ENCODE measurements at places on chromosomes 6 and 20.

- DNase-seq: no peak
Observed at GRCh38 chr20:52481443-52481842, 289.9 kb upstream of the ZFP64 start.

DNA sequence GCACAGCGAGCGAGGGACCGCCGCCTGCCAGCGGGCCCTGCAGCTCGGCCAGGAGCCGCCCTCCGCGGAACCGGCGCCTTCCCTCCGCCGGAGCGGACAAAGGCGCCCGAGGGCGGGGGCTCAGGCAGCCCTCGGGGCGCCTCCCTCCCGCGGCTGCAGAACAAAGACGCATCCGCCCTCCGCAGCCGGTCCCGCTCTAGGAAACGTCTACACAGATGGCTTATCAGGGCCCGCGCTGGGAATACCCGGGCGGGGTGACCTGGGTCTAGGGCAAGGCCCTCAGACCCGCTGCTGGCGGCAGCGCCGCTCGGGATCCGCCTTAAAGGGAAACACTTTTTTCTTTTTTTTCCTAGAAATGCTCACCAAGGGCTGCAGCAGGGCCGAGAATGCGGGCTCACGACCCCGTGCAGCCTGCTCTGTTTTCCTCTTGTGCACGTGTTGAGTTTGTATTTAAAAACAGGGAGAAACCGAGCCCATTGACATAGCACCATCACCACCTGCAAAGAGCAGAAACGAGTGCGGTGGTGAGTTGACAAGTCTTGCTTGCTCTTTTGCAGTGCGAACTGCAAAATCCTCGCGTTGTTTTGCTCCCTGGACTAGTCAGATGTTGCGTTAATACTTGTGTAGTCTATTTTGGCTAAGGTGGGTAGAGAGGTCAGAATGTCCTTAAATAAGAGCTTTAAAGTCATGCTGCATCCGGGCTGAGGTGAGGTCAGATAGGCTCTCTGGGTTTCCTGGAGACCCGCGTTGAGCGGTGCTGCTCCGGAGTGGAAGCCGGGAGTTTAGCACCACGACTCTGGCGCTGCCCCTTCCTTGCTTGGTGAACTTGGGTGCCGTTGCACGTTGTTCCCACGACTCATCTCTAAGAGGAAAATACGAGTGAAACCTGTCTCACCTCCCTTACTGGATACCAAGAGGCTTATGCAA lies 1.1 kb upstream of the RPS6KA2 start:
- peak; percentile 42 for DNase-seq

DNA sequence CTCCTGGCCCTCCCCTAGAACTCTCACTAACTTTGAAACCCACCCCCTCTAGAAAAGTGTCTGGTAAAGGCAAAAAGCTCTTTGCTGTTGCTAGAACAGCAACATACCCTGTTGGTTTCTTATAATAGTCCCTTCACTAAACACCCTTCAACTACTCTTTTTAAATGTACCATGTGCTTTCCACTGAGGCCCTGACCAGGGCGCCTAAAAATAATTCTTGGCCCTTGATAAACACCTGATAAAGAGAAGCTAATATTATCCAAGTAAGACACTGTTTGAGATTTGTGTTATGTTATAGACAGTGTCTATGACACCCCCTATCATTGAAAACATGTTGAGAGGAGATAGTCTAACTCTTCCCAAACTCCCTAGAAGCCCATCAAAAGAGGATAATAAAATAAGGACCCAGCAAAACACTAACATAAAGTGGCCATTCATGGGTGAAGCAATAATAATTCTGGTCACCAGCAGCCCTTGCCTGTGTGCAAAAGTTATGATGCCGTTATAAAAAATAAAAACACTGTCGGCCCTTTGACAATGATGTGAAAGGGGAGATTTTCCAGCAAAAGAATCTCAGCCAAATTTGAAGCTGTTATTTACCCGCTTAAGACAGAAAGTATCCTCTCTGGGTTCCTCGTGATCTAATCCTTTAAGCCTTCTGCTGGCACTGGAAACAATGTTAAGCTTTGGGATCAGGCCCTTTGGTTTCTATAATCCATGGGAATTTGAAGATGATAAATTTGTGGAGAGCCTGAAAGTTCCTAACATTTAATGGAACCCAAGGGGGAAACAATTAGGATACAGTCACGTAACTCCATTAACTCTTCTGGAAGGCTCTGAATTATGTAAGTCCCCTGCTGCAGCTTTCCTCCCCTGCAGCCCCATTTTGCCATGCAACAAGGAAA lies 122.6 kb upstream of the PLCB4 start:
- DNase-seq: no peak

GRCh38 chr6:167497428-167498056 lies 172.7 kb downstream of the TTLL2 start:
- no peak for DNase-seq

DNA sequence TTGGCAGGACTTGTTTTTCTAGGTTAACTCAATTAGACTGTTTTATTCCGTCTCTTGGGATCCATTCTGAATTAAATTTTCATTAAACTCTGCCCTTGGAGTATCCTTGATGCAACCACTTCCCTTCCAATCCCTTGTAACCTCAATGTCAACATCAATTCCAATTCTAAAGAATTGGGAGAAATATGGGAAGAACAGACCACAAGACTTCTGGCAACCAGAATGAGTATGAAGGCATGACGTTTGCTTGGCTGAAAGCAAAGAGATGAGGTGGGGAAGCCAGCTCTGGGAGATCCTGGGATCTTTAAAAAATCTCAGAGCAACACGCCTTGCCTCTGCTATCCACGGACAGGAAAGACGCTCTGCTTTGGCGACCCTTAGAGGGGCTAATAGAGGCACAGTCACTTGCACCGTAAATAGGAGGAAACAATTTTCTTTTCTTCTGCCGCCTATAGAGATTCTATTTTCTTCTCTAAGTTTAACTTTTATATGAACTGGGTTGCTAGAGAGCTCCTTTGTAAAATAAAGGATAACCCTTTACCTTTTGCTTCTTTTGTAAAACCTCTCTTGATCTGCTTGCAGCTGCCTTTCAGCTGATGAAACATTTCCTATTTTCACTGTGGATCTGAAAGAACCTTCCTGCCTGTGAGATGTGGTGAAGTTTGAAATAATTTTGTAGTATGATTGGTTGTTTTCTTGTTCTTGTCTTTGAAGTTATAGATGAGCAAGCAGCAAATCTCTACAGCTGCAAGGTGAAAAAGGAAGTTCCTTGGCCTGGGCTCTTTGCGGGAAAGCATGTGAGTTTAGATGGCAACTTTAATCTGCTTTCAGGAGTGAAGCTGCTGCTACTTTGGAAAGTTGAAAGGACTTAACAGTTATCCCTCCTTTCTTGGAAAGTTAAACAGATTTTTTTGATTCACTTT lies at the start of gene ASIP:
TSS of gene ASIP (plus strand) at position 731 of the 923 bp plus-strand sequence. CDS start 18,952 bp downstream, outside the sequence.
- DNase-seq: no peak
